ENCODE measurements at places on chromosomes 4 and X.

DNA sequence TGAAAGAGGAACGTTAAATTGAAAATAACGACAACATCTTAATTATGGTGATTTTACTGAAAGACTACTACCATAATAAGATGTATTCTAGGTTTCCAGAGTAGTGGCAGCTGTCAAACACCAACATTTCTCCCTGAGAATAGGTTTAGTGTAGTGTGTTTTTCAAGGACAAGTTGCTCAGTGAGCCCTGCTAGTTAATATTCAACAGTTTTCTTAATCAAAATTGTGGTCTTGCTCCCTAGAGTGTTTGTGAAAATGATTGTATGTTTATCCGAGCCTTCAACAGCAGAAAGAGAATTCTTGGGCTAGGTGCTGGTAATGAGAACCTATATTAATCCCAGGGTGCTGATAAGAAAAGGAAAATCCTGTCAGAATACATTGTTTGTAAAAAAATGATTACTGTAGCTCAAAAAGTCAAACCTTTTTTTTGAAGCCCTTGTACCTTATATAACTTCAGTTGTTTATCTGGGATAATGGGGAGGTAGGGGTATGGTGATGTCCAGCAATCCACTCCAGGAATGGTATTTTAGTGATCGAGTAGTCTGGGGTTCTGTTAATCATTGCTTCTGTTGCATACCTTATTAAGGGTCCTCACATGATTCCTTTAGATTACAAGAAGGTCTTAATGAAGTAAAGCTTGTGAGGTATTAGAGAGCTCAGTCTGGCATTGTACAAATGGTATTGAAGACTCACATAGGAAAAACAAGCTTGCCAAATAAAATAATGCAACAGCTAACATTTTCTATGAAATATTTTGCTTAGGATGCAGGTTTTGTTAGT, 110.7 kb downstream of the CCSER1 start:
- DNase-seq = no peak

GRCh38 chrX:14801136-14801535, 71.7 kb downstream of the FANCB start:
- no peak for DNase-seq

DNA sequence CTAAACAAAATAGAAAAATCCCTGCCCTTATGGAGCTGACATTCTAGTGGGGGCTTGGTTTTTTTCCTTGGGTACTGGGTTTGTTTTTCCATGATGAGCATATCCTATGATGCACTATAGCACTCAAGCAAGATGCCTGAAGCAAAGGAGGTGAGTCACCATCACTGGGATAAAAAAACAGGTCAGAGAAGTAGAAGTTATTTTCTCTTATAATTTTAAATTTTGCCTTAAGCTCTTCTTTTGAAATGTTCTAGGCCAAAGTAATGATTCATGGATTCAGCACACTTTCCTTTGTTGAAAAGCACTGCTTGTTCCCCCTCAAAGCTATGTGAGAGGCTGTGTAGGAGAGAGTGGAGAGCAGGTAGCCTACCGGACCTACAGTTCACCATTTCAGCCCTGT, 15.2 kb upstream of the CXCL2 start:
- DNase-seq = no peak

DNA sequence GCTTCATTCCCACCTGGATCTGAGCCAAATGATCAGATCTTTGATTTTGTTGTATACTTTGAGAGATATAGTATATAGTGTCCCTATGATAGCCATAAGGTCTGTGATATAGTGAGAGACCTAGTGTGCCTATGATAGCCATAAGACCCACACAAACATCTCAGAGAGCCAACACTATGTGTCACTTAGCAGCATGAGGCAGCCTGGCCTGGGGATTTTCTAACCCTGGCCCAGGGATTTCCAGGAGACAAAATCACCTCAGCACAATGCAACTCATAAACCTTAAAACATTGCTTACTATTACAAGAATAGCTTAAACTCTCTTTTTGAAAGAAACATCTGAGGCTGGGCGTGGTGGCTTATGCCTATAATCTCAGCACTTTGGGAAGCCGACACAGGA, 23.2 kb upstream of the COL25A1 start:
- DNase-seq = no peak

GRCh38 chr4:30461218-30461617, 259.0 kb upstream of the PCDH7 start:
- DNase-seq = no peak

- no peak for DNase-seq
These were observed 111.3 kb downstream of the AFF1 start for GRCh38 chr4:87046121-87046551.

DNA sequence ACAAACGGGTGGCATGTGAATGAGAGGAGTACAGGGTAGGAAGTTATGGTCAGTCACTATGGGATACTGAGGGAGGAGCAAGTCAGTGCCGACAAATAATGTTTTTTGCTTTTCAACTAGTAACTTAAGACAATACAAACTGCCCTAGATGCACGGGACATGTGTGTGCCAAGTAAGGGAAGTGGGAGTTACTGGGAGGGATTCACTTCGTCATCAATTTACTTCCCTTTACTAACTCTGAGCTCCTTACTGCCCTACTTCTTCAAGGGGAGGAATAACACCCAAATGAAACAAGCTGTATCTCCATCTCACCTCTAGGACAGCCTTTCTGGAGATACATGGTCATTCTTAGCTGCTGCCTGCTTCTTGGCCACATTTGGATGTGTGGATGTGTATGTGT, 97.7 kb downstream of the DGKK start:
- no peak for DNase-seq
